Hypothalamus (tissue), 51 donors: ENCODE measurements at places on chromosomes 16 and 17.

GRCh38 chr17:83200751-83201150 lies 121.3 kb downstream of the METRNL start:
- no peak for DNase-seq

DNA sequence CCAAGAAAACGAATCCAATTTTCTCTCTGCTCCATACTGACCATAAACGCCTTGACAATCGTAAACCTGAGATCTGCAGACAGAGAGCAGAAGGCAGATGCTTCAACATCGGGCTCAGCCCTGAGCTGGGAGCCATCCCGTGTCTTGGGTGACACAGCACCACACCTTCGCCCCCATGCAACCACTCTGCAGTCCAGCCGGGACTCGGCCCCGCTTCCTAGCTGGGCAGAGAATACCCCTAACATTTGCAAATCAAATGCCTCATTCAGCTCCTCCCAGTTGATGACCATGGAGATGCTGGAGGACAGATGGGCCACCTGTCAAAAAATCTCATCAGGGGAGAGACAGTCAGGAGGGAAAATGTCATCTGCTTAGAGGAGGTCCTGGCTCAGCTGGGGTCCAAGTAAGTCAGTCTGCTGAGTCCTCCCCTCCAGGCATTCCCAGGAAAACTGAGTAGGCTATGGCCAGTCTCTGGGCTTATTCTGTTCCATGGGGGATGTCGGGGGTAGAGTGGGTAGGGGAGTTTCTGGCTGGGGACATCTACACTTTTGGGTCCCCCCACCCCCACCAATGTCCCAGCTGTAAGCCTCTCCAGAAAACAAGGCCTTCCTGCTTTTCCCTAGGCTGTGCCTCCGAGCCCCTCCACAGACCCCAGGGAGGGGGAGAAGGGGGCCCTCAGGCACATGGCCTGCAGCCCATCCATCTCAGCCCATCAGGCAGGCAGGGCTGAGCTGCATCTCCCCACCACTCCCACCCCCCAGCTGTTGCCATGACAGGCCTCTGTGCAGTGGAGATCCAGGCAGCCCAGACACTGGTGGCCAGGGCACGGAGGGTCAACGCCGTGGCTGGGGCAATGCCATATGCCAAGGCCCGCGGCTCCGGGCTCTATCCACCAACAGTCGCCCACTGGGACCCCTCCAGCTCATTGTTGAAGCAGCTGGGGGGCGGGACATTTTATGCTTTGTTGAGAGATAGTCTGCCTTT lies 158.6 kb downstream of the AXIN2 start:
- DNase-seq: no peak

GRCh38 chr17:33970279-33970678 lies 284.8 kb upstream of the CCL2 start:
- no peak for DNase-seq

DNA sequence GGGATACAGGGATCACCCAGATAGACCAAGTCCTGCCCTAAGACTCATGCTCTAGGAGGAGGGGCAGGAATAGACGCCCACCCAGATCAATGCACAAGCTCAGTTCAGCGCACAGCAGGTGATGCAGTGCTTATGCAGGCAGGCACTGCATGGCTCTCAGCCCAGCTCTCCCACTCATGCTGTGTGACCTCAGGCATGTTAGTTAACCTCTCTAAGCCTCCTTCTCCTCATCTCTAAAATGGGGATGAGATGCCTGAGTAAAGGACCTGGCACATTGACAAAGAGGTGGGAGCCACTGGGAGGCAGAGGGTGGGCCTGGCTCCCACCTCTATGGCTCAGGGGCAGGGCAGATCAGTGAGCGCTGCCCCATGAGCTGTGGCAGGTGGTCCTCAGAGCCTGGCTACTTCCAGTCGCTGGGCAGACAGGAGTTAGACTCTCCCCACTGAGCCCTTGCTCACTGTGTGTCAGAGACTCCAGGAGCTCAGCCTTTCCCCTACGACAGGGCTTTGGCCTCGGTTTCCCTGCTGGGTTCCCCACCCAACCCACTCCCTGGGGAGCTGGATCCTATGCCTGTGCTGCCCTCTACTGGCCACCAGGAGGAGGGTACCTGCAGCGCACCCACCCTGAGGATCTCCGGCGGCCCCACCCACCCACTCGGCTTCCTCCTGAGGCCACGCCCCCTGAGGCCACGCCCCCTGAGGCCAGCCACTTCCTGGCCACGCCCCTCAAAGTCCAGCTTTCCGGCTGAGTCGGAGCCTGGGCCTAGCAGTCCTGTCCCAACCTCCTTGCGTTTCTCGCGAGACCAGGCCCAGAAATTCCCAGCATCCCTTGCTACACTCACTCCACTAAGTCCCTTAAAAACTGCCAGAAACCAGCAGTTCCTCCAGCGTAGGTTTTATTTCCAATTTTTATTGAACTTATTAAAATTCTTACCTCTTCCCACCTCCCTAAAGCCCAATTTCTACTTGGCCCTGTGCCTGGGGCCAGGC lies 196.1 kb downstream of the GSG1L start:
- DNase-seq: no peak

- no peak for DNase-seq
These were observed 23.5 kb downstream of the GTF3C1 start for GRCh38 chr16:27526180-27526579.
